ENCODE measurements at places on chromosomes 3 and 15. TPM values are rescaled to one million over a fixed set of nuclear protein-coding genes. Genes with fewer than 3 reads are reported as not detected.

Gene DLEC1
- 1.4 TPM for total RNA-seq

- no peaks in the 10 kb centered on the region for H3K27me3 ChIP-seq
- no peaks in the 10 kb centered on the region for H3K36me3 ChIP-seq
- H3K27ac ChIP-seq = no peak overlapping the region
- no peaks in the 10 kb centered on the region for H3K4me1 ChIP-seq
- no peak overlapping the region for H3K4me3 ChIP-seq
- no peak for DNase-seq
Measured at GRCh38 chr15:35306361-35306981, 221.4 kb upstream of the NANOGP8 start.

- H3K36me3 ChIP-seq = no peaks in the 10 kb centered on the region
- H3K4me3 ChIP-seq = no peak overlapping the region
- no peak for DNase-seq
- H3K27me3 ChIP-seq = no peaks in the 10 kb centered on the region
- no peak overlapping the region for H3K27ac ChIP-seq
Measured at GRCh38 chr3:143309705-143310104, 190.1 kb downstream of the CHST2 start.

GRCh38 chr3:46233194-46233593 is 9.1 kb upstream of the CCR3 start:
- peaks cover 41% of the 10 kb centered on the region for H3K27me3 ChIP-seq
- H3K27ac ChIP-seq = no peak overlapping the region
- H3K4me1 ChIP-seq = peaks cover 9% of the 10 kb centered on the region

Gene PLD1
- total RNA-seq = 0.94 TPM

Gene PLCH1
- total RNA-seq = 0.37 TPM

Gene MAGEL2
- not detected for total RNA-seq

DNA sequence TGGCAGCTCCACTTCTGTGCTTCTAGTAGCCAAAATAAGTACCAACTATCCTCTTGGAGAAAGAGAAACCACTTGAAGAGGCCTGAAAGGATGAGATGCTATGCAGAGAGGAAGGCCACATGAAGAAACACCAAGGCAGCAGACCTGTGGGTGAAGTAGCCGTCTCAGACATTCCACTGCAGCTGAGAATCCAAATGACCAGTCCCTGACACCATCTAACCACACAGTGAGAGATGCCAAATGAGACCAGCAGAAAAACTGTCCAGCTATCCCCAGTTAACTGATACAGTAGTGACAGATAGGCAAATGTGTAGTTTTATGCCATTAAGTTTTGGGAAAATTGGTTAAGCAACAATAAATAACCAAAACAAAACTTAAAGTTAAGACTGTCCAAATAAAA is 47.9 kb upstream of the ZSCAN2 start:
- H3K27me3 ChIP-seq = no peaks in the 10 kb centered on the region
- H3K27ac ChIP-seq = no peak overlapping the region
- peaks cover 19% of the 10 kb centered on the region for H3K36me3 ChIP-seq
- no peak for DNase-seq
- no peak overlapping the region for H3K4me3 ChIP-seq

All from activated CD4-positive, alpha-beta T cell treated with anti-CD3 and anti-CD28 coated beads, Interleukin-2, amount 10 ng/mL, durations not matched to agents 7 days and 5 days (primary cell).